Spleen (tissue), 13 donors: ENCODE measurements at places on chromosomes 11 and 22.

GRCh38 chr11:114183044-114183511 lies 113.1 kb upstream of the NNMT start:
- peak; percentile 89 for DNase-seq
- H3K27ac ChIP-seq = peak overlapping the region; percentile 20
- no peak overlapping the region for H3K4me3 ChIP-seq
- H3K27me3 ChIP-seq = no peaks in the 10 kb centered on the region
- no peaks in the 10 kb centered on the region for H3K36me3 ChIP-seq

- no peak for DNase-seq
- H3K4me1 ChIP-seq = no peaks in the 10 kb centered on the region
- no peaks in the 10 kb centered on the region for H3K36me3 ChIP-seq
- H3K27me3 ChIP-seq = no peaks in the 10 kb centered on the region
Measured at GRCh38 chr11:110896358-110896757, 184.1 kb upstream of the ARHGAP20 start.

GRCh38 chr22:42270510-42271190 lies at the start of gene TCF20:
TCF20 (minus strand) TSS chr22:42270653; CDS start chr22:42215305, 55,348 bp downstream.
- H3K4me3 ChIP-seq = peak within 1 kb of the TSS; percentile 99
- peak within 1 kb of the TSS; percentile 95 for H3K27ac ChIP-seq
- peaks cover 59% of the 10 kb centered on the region for H3K4me1 ChIP-seq
- H3K27me3 ChIP-seq = no peaks in the 10 kb centered on the region
- DNase-seq = peak; percentile 95

- H3K4me3 ChIP-seq = no peak overlapping the region
- peaks cover 37% of the 10 kb centered on the region for H3K4me1 ChIP-seq
- H3K36me3 ChIP-seq = no peaks in the 10 kb centered on the region
- DNase-seq = peak; percentile 73
- H3K27me3 ChIP-seq = no peaks in the 10 kb centered on the region
Measured at GRCh38 chr11:70713988-70714665, 315.8 kb downstream of the CTTN start.

DNA sequence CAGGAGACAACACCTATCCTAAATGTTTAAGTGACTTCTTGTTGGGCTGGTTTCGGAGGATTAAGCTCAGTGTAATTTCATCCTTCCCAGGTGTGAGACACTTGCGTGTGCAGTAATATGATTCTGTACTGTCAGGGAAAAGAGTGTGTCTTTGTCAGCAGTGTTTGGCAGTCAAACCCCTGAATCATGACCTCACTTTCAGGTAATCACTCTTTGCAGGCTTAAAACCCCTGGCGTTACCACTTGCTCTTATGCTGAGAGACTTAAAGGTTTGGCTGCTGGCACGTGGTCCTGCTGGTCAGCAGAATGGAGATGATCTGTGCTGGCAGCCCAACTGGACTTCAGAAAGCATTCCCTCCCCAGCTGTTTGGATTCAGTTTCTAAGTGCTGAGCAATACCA lies 56.1 kb downstream of the APIP start:
- DNase-seq = no peak
- H3K27ac ChIP-seq = no peak overlapping the region
- H3K27me3 ChIP-seq = no peaks in the 10 kb centered on the region
- H3K4me1 ChIP-seq = no peaks in the 10 kb centered on the region
- H3K36me3 ChIP-seq = no peaks in the 10 kb centered on the region

DNA sequence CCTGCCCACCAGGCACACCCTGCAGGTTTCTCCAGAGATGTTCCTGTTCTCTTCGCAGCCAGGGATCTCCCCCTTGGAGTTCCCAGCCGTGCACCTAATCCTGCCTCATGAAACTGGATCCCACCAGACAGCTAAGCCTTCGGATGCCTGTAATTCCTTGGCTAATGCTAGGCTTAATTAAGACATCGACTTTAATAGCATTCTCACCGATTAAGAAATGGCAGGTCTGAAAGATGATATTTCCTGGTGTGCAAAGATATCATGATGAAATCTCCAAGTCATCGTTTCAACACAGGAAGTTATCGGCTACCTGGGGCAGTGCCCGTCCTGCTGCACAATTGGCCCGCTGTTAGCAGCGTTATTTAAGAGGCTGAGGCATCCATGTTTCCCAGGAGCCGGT lies 41.5 kb upstream of the CCND1 start:
- no peak overlapping the region for H3K27ac ChIP-seq
- DNase-seq = no peak
- H3K27me3 ChIP-seq = no peaks in the 10 kb centered on the region
- peaks cover 6% of the 10 kb centered on the region for H3K4me1 ChIP-seq
- H3K36me3 ChIP-seq = no peaks in the 10 kb centered on the region
- no peak overlapping the region for H3K4me3 ChIP-seq

DNA sequence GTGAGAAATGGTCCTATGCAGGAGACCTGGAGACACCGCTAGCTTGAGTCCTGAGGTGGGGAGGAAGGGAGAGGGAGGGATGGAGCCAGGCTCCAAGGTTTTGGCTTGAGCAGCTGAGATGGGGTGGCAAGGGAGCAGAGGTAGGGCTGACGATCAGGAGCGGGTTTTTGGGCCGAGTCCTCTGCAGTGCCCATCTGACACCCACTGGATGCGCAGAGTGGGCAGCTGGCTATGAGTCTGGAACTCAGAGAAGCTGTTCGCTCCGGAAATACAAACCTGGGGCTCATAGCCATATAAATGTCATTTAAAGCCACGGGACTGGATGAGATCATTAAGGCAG lies 453 bp upstream of the MAFF start:
- H3K36me3 ChIP-seq = no peaks in the 10 kb centered on the region
- DNase-seq = no peak
- peaks cover 42% of the 10 kb centered on the region for H3K4me1 ChIP-seq
- H3K27ac ChIP-seq = peak overlapping the region; percentile 96
- no peaks in the 10 kb centered on the region for H3K27me3 ChIP-seq
- H3K4me3 ChIP-seq = peak overlapping the region; percentile 81

DNA sequence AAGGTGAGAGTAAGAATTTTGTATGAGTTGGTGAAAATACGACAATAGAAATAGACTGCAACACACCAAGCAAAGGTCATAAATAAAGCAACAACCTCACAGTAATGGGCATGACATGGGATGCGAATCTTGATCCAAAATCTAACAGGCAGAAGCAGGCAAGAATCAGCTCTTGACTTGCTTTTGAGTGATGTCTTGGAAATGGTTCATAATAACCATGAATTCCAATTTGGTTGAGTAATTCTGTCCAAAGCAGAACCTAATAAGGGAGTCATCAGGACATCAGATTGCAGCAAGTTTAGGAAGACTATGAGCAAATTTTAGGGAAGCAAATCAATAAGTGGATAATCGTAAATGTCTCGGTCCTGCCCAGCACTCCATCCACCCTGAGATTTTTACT lies 224.0 kb upstream of the ISX start:
- no peak overlapping the region for H3K27ac ChIP-seq
- no peak for DNase-seq
- no peaks in the 10 kb centered on the region for H3K36me3 ChIP-seq
- H3K4me3 ChIP-seq = no peak overlapping the region

- peaks cover 100% of the 10 kb centered on the region for H3K36me3 ChIP-seq
- no peak for DNase-seq
- H3K4me1 ChIP-seq = no peaks in the 10 kb centered on the region
- H3K27me3 ChIP-seq = no peaks in the 10 kb centered on the region
Measured at GRCh38 chr22:30015846-30016245, 64.4 kb upstream of the HORMAD2 start.

GRCh38 chr11:87954476-87954875 lies 220.8 kb downstream of the RAB38 start:
- H3K27me3 ChIP-seq = no peaks in the 10 kb centered on the region
- H3K4me1 ChIP-seq = no peaks in the 10 kb centered on the region
- H3K36me3 ChIP-seq = no peaks in the 10 kb centered on the region
- H3K27ac ChIP-seq = no peak overlapping the region
- no peak overlapping the region for H3K4me3 ChIP-seq

GRCh38 chr11:129743112-129743815 lies 72.4 kb upstream of the TMEM45B start:
- peak; percentile 41 for DNase-seq
- H3K27me3 ChIP-seq = no peaks in the 10 kb centered on the region
- H3K4me3 ChIP-seq = no peak overlapping the region
- no peak overlapping the region for H3K27ac ChIP-seq
- no peaks in the 10 kb centered on the region for H3K4me1 ChIP-seq
- H3K36me3 ChIP-seq = no peaks in the 10 kb centered on the region
